ENCODE measurements at places on chromosomes 3 and 15.

- DNase-seq: no peak
These were observed 6.6 kb upstream of the TTLL3 start for GRCh38 chr3:9803494-9803893.

- DNase-seq: no peak
These were observed 49.2 kb downstream of the HDGFL3 start for GRCh38 chr15:83158393-83158792.

GRCh38 chr15:84955089-84955848 is 26.4 kb upstream of the PDE8A start:
- peak; percentile 62 for DNase-seq

- no peak for DNase-seq
These were observed 1.4 kb downstream of the P2RY12 start for GRCh38 chr3:151383111-151383510.

GRCh38 chr15:81751256-81751655 is 294.6 kb downstream of the MEX3B start:
- no peak for DNase-seq

DNA sequence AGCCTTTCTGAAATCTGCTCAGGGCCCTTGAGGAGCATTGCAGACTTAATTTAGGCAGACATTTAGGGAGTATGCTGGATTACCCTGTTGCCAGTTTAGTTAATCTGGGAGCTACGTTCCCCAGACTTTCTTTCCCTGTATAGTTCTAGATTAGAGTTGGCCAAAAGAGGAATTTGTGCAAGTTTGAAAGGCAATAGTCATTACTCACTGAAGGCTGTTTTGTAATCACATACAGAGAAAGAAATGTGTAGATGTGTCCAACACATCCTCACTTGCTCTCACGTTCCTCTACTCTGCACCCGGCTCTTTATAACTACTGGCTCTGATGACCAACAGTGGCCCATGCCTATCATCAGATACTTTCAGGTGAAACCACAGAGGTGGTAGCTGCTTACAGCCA is 24.2 kb downstream of the MASP1 start:
- DNase-seq: no peak

DNA sequence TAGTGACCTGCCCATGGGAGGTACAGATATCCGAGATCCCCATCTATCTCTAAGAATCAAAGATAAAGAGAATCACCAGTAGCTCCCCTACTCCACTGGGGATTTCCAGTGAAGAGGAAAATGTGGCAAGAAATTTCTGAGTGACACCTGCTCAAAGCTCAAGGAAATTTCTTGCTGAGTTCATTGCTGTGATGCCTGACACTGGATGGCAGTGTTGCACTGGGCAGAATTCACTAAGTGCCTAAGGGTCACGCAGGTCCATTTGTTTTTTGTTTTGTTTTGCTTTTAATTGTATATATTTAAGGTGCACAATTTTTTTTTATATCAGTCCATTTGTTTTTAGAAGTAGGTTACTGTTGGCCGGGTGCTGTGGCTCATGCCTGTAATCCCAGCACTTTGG is 109.5 kb upstream of the KCNAB1 start:
- DNase-seq: peak; percentile 27
